Activated naive CD4-positive, alpha-beta T cell (primary cell): ENCODE measurements at places on chromosomes 4 and X.

GRCh38 chrX:119647552-119648420 lies 41.6 kb upstream of the NKRF start:
- DNase-seq: no peak

- DNase-seq: no peak
Measured at GRCh38 chr4:6172093-6172926, 28.0 kb downstream of the JAKMIP1 start.

DNA sequence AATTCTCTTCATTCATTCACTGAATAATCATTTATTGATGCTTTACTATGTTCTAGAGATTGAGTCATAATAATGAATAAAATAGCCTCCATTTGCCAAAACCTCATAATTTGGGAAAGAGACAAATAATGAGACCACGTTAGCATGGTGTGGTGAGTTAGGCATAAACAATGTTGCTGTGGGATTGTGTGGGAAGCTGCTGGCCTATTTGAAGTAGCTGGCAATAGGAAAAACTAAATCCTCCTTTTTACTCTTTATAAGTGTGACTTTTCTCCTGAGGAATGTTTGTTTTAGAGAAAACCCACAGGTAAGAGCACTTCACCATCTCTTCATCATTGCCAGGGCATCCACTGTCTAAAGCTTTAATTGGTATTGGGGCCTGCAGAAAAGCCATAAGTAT lies 95.3 kb downstream of the AREG start:
- DNase-seq: no peak

DNA sequence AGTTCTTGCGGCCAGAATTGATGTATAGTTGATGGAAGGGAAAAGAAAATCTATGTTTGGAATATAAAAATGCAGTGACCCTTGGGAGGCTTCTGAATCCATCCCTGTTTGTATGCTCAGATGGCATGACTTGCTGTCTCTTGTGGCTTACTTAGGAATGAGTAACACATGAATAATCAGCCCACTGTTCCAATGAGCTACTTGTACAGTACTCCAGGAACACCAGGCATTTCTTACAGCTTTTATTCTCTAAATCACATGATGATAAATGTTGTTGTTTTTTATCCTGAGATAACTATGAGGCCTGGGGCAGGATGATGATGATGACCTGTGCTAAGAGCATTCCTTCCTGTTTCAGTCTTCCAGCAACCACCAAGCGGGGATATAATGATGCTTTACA lies 18.9 kb downstream of the TMPRSS11E start:
- no peak for DNase-seq
